ENCODE measurements at places on chromosomes 7 and 10. TPM values are rescaled to one million over a fixed set of nuclear protein-coding genes. Genes with fewer than 3 reads are reported as not detected.

The RARRES2 gene
- not detected for total RNA-seq

The SLC12A9 gene
- 16.8 TPM for total RNA-seq

The ASIC3 gene
- not detected for total RNA-seq

The PRTFDC1 gene
- 11.4 TPM for total RNA-seq

The CLRN3 gene
- total RNA-seq = not detected

The SPDYE8 gene
- not detected for total RNA-seq

The EPHB6 gene
- total RNA-seq = 0.11 TPM

The SPDYE1 gene
- not detected for total RNA-seq

The FHIP2A gene
- 24.6 TPM for total RNA-seq

The COBL gene
- not detected for total RNA-seq

The OR9A2 gene
- not detected for total RNA-seq

The PTF1A gene
- total RNA-seq = not detected

The NEUROD6 gene
- total RNA-seq = not detected

The ANK3 gene
- not detected for total RNA-seq

DNA sequence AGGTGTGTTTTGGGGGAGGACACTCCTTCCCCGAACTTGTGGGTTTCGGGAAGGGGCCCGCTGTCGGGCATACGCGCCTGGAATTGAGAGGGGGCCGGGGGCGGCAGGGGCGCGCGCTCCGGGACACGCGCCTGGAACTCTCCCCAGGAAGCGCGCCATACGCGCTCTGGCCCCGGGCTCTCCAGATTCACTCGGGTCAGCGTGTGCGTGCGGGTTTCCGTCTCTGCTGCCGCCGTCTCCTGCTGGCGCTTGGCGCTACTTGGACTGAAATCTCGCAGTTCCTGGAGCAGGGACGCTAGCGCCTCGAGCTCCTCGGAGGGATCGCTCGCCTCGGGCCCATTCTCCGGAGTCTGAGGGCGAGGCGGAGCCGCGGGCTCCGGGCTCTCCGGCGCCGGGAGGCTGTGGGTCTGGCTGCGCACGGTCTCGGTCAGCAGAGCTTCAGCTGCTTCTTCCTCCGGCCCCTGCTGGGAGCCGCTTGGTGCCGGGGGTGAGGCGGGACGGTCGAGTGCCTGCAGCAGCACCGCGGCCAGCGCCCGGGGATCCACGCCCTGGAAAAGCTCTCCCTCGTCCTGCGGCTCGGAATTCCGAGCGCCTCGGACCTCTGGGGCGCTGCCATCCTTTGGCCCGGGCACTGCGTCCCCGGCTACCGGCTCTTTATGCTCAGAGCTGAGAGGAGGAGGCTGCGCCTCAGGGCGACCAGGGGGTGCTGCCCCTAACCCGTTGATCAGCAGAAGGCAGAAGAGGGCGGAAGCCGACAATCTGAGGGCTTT is 1.1 kb downstream of the VGF start:
- peak; percentile 86 for DNase-seq

DNA sequence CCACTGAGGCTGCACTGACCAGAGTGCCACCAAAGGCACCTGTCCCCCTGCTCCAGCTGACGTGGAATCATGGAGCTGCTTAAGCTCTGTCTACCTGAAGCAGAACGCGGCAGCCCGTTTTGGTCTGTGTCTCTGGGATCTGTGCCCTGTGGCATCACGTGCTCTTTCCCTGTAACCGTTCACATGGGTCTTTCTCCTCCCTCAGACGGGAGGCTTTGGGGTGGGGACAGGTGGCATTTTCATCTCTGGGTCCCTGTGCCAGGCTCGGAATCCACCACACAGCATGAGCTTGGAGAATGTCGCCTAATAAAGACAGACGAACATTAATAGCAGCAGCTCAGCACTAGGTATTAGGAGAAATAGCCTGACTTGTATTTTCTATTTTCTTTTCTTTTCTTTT is 1.6 kb upstream of the ADAP1 start:
- DNase-seq = no peak

- no peak for DNase-seq
These were observed 974.5 kb downstream of the LRMDA start for GRCh38 chr10:76405922-76406321.

DNA sequence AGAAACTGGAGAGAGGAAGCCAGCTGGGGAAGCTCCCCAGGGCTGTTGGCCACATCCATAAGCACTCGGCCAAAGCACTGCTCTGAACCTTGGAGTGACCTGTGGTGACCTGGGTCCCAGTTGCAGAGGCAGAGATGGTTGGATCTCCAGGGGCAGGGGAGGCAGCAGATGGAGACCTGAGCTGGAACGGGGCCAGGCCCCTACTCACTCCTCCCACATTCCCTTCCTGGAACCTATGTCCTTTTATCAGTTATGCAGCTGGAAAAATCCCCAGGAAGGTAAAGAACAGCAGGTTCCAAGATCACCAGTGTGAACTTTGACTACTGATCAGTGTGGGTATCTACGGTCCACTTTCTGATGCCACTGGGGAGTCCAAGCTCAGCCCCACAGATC is 9.6 kb upstream of the PNLIPRP2 start:
- DNase-seq = no peak

GRCh38 chr10:11429439-11430052 is 181.9 kb downstream of the USP6NL start:
- DNase-seq = no peak

DNA sequence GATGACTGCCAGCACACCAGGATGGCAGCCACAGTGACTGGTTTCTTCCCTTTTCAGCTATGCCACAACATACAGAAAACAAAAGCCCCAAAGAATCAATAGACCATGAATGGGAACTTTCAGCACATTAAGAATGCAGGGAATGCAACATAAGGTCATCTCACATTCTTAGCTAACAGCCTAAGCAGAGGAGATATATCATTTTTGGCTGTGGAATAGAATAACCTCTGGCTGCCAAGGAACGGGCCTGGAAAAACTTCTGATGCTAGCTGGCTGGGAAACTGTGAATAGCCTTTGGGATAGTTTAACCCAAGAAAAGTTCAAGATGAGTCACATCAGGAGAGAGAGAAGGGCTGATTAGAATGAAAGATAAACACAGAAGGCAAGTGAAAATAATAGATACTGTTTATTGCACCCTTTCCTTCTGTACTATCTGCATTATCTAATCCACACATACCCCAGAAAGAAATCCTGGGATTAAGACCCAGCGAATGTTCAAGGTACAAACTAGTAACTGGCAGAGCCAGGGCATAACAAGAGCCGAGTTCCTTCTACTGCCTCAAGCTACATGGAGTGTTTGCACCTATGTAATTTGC is 169.2 kb downstream of the SEMA3A start:
- DNase-seq = peak; percentile 95

DNA sequence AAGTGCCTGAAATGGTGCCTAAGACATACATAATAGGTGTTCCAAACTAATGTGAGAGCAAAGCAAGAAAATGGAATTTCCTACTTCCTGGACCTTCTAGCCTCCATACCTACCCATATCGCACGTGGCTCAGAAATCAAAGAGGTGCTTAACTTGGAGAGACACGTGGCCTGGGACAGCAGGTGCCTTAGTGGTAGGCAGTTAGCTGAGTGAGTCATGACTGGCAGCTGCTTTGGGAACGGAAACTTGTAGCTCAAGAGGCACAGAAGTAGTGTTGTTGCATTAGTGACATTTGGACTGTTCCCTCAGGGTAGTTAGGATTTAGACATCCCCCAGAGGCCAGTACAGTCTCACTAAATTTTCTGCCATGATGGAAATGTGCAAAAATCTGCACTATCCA is 12.0 kb upstream of the BMPER start:
- DNase-seq = no peak

DNA sequence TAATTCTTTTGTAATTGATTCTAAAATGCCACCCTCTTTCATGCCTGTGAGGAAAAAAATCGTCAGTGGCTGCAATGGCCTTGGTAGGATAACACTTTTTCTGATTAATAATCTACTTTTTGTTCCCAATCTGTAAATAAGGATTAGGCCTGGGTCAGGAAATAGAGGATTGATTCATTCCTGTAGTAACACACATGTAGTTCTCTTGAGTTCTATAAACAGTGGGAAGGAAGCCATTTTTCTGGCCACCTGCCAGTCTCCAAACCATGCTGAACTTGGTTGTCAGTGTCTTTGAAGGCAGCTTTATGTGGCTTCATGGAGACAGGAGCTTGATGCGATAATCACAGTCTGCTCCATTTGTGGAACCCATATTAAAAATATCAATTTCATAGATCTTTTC is 169.3 kb upstream of the NFE2L3 start:
- DNase-seq = no peak

- peak; percentile 46 for DNase-seq
These were observed 8.7 kb upstream of the ARHGAP12 start for GRCh38 chr10:31937371-31937770.

DNA sequence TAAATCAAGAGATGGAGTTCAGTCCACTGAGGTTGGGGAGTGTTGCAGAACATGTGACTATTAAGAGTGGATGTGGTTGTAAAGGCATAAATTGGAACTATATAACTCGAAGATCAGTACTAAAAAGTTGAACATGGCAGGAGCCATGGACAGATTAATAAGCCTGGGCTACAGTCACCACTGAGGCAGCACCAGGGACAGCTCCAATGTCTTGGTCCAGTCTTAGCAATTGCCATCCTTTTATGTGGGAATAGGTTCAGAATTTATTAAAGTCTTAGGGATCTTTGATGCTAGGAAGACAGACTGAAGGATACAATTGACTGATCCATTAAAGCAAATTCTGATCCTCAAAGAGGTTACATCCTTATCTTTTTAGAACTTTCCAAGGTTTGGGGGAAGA is 156.6 kb downstream of the ADRA2A start:
- DNase-seq = peak; percentile 57

DNA sequence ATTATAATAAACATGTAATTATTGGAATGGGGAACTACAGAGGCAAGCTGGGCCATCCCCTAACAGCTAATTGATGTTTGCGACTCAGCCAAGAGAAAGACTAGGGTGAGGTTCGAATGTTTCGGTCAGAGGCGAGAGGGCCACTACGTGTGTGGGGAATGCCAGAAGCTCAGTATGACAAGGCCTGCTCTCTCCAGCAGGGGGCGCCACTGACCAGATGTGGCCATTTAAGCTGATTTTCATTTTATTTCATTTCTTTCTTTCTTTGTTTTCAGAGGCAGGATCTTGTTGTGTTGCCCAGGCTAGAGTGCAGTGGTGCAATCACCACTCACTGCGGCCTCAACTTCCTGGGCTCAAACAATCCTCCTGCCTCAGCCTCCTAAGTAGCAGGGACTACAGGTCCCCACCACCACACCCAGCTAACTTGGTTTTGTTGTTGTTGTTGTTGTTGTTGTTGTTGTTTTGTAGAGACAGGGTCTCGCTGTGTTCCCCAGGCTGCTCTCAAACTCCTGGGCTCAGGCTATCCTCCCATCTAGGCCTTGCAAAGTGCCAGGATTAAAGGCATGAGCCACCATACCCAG is 38.1 kb downstream of the TMEM130 start:
- DNase-seq = peak; percentile 31

DNA sequence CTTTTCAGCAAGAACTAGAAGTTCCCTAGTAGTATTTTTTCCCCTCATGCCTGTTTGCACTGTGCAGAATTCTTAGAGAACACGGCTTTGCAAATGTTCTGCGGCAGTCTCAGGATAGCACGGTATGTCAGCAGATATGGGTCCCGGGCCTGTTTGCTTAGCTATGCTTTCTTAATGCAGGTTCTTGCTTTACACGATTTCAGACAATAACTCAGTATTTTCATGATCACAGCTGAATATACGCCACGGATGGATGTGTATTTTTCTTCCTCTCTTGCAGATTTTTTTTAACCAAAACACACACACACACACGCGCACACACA is 137.3 kb downstream of the HECW1 start:
- peak; percentile 46 for DNase-seq

DNA sequence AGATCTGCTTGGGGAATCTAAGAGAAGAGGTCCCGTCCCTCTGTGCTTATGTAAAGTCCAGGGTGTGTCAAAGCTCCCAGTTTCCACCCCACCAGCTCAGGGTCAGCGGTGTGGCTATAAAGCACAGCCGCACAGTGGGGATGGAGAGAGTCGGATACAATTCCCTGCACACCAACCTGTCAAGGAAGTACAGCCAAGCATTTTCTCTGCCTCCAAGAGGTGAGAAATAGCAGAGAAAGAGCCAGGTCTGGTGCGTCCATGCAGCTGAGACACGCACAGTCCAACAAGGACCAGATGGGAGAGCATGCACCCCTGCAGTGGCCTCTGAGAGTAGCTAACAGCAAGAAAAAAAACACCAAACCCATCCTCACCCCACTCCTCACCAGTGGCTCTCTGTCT is 61.3 kb upstream of the WAC start:
- no peak for DNase-seq

GRCh38 chr10:30788307-30788706 is 158.8 kb upstream of the LYZL2 start:
- DNase-seq = peak; percentile 70

GRCh38 chr7:151059367-151060112 is at the start of gene SLC4A2:
SLC4A2 (plus strand) TSS chr7:151059589; CDS start chr7:151061988, 2,399 bp downstream.
- peak; percentile 86 for DNase-seq

DNA sequence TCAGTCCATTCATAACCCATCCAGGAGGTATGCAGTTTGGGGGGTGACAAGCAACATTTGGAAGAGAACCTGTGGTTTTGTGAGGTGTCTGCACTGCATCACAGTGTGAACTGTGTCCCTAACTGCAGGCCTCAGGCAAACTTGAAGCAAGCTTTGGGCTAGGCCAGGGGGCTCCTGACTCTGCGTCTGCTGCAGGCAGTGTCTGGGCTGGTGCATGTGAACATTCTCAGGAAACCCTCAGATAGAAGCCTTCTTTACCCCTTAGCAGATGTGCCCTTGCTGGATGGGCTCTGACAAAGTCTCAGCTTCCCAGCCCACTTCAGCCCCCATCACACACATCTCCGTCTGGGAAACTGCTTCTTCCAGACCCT is 61.0 kb downstream of the VIPR2 start:
- DNase-seq = no peak

DNA sequence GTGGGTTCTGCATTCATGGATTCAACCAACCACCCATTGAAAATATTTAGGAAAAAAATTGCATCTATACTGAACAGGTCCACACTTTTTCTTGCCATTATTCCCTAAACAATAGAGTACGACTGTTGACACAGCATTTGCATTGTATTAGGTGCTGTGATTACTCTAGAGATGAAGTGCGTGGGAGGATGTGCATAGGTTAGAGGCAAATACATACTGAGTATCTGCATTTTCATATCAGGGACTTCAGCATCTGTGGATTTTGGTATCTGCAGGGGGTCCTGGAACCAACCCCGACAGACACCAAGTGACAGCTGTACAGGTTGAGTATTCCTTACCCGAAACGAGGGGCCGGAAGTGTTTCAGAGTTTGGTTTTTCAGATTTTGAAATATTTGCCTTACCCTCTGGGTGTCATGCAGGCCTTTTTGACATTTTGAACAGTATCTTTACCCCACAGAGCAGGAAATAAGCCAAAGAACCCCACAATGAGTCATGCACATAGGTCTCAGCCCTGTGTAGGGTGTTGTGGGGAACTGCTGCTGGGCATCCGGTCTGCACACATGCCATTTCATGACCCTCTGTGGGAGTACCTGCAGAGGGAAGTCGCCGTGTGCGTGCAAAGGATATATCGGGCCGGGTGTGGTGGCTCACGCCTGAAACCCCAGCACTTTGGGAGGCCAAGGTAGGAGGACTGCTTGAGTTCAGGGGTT is 14.5 kb downstream of the NUDT5 start:
- no peak for DNase-seq

DNA sequence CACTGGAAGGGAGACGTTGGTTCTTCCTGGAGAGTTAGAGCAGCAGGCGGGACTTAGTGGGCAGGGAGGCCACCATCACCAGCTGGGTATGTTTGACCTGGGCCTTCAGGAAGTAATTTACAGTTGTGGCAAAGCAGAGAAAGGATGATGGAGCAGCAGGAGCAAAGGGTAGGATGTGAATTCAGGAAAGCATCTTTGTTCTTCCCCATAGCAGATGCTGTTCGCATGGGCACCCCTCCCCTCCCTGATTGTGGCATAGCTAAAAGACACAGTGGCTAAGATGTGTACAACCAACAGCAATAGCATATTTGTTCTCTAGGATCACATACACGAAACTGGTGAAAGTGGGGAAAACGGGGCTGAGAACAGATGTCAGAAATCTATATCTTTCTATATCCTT is 56.3 kb upstream of the ITPRID1 start:
- no peak for DNase-seq
